ENCODE measurements at places on chromosomes 12 and 14.

GRCh38 chr14:22822016-22822570 lies 6.9 kb upstream of the SLC7A7 start:
- no peak for DNase-seq

DNA sequence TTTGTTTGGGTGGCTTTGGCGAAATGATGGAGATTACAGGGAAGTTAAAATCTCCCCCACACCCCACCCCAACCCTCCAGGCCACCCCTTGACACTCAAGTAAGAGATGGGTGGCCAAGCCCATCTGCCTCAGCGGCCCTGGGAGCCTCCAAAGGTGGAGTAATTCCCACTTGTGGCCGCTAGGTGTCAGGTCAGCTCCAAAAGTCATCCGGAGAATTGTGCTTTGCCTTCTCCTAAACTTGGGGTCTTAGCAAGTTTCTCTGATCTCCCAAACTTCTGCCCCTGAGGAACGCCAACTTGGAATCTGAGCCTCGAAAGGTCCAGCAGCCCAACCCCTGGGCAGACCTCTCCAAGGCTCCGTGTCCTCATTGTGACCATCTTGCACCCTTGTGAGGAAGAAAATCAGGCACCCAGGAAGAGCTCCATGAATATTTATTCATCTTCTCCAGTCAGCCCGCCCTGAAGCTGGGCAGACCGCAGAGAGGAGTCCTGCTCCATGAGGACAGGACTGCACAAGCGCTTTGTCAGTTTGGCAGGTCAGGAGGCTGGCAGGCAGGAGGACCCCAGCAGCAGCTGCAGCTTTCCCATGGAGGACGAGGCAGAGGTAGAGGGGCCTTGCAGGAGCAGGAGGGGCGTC lies 46.7 kb downstream of the LRRC74A start:
- DNase-seq, result peak; percentile 57

- no peak for DNase-seq
Observed at GRCh38 chr12:57187222-57188089, 29.1 kb upstream of the NXPH4 start.

DNA sequence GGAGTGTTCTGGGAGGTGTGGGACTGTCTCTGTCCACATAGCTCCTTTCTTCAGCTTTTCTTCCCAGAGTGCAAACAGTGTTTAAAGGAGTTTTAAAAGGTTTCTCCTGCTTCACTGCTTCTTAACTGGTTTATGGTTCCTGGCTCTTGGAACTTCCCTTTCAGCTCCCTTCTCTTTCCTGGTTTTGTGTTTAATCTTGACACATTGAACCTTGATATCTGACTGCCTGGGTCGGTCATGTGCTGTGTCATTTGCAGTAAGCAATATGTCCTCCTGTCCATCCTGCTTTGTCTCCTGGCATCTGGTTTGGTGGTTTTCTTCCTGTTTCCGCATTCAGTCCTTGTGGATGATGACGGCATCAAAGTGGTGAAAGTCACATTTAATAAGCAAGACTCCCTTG lies 2.2 kb downstream of the TMEM106C start:
- DNase-seq, result no peak

- no peak for DNase-seq
Observed at GRCh38 chr14:60381909-60382308, 104.0 kb downstream of the C14orf39 start.

DNA sequence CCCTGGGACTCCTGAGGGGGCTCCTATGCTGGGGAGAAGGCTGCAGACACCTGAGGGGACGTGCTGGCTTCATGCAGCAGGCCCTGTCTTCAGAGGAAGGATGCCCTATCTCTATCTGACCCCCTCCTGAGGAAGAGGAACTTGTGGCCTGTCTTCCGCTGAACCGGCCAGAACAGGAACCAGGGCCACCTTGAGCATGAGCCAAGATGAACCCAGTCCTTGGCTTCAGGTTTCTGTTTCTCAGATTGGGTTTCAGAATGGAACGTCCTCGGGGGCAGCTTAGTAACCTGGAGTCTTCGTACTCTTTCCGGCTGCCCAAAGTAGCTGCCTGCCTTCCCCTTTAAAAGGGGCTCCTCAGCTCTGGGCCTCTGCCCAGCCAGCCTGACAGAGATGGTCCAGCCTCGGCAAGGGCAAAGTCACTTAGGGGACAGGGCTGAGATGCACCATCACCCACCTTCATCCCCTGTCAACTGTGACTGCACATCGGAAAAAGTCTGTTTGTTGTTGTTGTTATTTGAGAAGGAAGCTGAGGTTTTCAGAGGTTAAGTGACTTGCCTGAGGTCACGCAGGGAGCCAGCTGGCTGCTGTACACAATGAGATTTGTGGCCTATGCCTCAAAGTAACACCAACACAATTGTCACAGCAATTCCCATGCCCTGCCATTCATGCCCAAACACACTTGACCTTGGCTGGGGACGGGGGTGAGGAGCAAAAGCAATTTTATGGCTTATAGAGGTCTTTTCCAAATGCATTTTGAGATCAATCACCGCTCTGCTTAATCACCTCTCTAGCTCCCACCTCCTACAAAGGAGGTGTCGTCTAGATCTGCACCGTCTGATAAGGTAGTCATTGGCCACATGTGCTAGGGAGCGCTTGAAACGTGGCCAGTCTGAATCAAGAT lies 13.4 kb downstream of the ASB2 start:
- no peak for DNase-seq

DNA sequence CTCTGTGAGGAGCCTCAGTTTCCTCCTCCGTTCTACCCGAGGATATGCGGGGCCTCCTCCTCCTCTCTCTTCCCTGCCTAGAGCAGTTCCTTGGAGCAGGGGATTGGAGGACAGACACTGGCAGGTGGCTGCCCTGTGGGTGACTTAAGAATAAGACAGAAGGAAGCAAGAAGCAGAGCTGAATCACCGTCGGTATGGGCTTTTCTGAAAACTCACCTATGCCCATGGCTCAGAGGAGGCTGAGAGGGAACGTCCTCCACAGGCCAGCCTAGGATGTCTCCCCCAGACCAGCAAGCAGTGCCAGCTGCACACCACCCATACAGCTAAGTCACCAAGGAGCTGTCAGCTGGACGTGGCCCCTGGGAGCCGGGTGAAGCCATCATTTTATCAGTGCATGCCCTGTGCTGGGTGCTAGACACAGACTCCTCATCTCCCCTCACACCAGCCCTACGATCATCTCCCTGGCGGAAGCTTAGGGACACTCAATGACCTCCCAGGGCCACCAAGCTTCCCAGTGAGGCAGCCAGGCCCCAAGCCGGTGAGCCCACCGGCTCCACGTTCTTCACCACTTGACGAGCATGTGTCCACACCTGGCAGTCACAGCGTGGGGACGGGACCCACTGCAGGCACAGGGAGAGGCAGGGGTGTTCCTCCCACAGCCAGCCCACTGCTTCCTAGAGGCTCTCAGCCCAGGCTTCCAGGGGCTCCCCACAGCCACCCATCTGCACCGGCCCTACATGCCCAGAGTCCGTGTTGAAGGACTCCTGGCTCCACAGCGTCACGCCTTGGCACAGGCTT lies 21.4 kb downstream of the ITPK1 start:
- no peak for DNase-seq

GRCh38 chr12:70774055-70774454 lies 136.8 kb upstream of the PTPRB start:
- no peak for DNase-seq

DNA sequence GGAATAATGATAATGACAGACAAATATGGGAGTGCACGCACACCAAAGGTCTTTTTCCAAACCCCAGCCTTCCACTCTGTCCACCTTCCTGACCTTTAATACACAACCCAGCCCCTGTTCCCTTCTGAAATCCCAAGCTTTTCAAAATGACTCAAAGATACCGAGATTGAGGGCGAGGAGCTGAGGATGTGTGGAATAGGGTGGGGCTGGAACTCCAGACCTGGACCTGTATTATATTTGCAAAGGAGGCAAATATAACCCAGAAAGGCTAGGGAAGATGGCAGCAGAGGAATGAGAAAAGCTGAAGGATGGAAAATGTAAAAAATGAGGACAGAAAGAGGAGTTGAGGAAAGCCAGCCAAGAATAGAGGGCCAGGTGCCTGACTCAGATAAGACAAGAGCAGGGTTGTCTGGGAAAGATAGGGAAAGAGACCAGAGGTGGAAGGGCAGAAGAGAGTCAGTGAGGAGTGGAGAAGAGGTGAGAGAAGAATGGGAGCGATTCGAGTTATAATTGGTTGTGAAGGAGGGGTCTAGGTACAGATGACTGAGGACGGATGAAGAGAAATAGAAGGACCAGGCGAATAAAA lies 1.0 kb upstream of the PTMS start:
- no peak for DNase-seq
